ENCODE measurements at places on chromosomes 7 and 10.

DNA sequence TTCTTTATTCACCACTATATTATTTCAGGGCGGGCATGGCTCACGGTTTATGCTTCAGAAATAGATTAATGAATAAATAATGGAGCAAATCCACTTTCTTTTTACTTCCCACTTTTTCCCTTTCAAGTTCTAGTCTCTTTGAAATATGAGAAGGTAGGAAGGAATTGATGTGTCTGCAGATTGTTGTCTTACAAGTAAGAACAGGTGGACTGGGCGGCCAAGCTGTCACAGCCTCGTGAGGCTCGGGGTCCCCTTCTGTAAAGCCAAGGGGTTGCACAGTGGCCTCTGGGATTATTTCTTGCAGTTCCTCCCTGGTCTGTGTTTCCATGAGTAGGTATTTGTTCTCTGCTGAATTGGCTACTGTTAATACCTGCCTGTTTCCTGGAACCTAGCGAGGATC, 11.2 kb downstream of the VWA2 start:
- no peak for DNase-seq

DNA sequence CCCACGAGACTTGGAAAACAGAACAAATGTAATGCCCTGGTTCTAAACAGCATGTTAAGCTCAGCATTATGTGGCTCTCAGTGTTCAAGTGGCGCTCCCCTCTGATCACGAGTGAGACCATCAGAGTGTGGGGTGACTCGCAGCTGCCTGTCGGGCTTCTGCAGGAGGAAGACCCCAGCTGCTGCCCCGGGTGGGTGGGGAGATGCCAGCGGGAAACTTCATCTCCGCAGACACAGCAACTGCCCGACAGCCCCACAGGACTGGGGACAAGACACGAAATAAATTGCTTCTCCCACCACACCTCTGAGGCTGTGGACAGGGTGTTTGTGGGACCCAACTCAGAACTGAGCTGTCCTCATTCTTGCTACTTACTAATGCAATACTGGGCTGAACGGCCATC, 126.3 kb upstream of the KIF5B start:
- DNase-seq: no peak

DNA sequence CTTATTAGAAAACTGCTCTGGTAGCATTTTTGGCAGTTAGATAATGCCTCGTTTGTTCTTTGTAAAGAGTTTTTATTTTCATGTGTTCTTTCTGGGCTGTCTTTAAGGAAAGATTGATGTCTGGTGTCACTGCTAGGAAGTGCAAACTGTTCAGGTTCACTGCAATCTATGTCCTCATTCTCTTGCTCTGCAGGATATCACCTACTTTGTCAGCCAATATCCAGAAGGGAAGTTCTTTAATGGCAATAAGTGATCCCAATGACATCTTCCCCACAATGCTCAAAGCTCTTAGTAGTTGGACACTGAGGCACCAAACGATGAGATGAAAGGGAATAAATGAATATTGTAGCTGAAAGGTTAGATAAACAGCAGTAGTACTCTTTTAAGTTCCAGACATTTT, 115.1 kb downstream of the AGMO start:
- no peak for DNase-seq

DNA sequence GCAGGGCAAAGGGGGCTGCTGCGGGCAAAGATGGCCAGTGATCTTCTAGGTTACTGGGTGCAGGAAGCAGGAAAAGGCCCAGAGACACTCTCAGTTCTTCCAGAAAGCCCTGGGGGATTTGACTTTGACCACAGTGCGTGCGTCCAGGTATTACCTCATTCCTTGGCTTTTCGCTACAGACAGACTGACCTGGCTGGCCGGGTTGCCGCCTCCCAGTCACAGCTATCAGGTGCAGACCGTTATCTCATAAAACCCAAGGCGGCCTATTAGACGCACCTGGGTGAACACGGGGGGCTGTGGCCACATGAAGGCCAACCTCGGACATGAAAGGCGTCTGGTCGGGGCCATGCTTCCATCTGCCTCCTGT, 80.3 kb downstream of the FOXL3 start:
- DNase-seq: no peak

DNA sequence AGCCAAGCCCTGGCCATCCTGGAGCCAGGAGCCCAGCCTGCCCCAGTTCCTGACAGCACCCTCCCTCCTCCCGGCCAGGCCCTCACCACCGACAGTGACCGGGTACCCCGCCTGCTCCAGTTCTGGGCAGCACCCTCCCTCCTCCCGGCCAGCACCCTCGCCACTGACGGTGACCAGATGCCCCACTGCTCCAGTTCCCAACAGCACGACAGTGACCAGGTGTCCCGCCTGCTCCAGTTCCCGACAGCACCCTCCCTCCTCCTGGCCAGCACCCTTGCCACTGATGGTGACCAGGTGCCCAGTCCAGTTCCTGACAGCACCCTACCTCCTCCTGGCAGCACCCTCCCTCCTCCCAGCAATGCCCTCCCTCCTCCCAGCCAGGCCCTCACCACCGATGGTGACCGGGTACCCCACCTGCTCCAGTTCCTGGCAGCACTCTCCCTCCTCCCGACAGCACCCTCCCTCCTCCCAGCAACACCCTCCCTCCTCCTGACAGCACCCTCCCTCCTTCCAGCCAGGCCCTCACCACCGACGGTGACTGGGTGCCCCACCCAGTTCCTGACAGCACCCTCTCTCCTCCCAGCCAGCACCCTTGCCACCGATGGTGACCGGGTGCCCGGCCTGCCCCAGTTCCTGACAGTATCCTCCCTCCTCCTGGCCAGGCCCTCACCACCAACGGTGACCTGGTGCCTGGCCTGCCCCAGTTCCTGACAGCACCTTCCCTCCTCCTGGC, 40.3 kb downstream of the VIPR2 start:
- no peak for DNase-seq

GRCh38 chr10:3057946-3058345, 9.4 kb upstream of the PFKP start:
- DNase-seq: no peak

DNA sequence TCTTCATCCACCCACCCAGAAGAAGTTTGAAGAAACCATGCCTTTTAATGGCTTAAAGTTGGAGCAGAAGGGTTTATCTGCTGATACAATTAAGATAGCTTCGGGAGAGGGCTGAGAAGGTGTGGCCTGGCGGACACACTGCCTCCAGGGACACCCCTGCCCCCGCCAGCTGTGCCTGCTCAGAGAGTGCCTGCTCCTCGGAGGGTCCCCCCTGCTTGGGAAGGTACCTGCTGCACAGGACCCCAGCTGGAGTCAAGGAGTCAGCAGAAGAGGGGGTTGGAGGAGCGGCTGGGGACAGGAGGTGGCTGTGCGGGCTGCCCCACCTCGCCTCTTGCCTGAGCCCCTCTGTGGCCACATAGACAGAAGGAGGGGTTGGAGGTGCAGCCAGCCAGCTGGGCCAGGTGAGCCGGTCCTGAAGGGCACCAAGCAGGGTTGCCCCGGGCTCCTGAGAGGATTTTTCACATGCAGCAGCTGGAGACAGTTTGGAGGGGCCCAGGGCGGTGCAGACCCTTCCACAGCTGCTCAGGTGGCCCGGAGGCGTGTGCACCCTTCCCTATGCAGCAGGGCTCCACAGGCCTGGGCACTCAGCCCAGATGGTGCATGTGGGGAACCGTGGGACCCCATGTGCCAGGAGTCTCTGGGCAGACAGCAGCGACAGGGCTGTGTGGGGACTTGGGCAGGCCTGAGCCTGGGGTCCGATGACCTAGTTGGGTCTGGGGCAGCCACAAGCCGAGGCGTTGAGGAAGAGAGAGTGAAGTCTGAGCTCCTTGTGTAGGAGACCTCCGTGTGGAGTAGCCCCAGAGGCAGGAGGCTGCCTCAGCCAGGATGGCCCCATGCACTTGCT, 118.9 kb downstream of the INPP5A start:
- no peak for DNase-seq

GRCh38 chr10:80539421-80540031, 1.8 kb downstream of the SH2D4B start:
- DNase-seq: no peak

DNA sequence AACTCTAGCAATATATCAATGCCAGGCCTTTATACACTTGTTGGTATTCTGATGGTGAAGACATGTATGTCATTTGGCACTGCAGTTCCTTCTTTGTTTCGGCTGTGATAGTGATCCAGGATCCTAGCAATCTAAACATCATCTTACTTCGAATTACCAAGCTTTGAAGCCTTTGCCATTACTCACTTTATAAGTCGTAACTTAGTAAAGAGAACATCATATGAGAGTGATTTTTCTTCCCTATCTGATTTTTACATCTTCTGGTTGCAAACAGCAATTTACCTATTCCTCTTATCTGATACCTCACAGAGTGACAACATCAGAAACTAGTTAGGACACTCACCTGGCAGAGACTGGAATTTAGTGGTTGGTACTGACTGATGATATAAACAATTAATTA, 7.6 kb upstream of the BPGM start:
- DNase-seq: no peak

GRCh38 chr10:133295426-133296320, 13.0 kb downstream of the TUBGCP2 start:
- no peak for DNase-seq

DNA sequence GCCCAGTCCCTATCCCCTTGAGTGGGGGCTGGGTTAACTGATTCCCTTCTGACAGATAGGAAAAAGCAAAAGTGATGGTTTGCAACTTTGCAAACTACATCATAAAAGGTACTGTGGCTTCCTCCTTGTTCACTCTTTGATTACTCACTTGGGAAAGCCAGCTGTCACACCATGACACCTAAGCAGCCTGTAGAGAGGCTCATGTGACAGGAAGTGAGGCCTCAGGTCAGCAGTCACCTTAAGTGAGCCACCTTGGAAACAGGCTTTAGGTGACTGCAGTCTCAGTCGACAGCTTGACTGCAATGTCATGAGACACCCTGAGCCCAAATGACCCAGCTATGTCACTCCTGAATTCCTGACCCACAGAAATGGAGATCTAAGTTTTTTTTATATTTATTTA, 4.3 kb upstream of the CHCHD2 start:
- DNase-seq: no peak

DNA sequence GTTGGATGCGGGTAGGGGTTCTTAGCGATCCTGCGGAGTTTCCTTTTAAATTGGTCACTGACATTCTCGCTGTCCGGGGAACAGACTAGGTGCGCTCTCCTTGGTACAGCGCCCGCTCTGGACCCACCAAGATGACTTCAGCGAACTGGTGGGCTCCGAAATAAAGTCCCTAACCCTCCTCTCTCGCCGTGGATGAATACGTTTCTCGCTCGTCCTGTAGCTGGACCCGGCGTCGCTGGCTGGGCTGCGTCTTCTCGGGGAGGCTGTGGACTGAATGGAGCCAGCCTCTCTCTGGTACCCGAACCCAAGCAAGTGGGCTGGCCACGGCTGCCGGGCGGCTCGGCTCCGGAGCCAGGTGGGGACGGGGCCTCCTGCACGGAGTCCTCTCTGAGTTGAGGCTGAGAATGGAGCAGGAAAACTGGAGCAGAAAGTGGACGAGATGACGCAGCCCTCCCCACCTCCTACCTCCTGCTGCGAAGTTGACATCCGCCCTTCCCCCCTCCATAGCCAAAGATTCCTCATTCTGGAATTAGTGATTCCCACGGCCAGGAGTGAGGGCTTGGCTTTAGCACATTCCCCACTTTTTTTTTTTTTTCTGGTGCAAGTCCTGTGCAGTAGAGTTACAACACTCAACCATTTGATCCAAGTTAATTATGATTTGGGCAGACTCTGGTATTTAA, 1.5 kb downstream of the UNC5B start:
- DNase-seq: no peak

- DNase-seq: no peak
Observed at GRCh38 chr7:110017405-110017804, 1073.5 kb upstream of the LRRN3 start.

- DNase-seq: no peak
Observed at GRCh38 chr10:64682043-64682442, 1160.8 kb downstream of the REEP3 start.

- no peak for DNase-seq
Observed at GRCh38 chr7:152025937-152026890, 740 bp downstream of the GALNT11 start.

GRCh38 chr10:87618566-87619423, 40.9 kb upstream of the PAPSS2 start:
- DNase-seq: no peak

GRCh38 chr10:91163269-91163868, 57.1 kb upstream of the PCGF5 start:
- DNase-seq: peak; percentile 62

DNA sequence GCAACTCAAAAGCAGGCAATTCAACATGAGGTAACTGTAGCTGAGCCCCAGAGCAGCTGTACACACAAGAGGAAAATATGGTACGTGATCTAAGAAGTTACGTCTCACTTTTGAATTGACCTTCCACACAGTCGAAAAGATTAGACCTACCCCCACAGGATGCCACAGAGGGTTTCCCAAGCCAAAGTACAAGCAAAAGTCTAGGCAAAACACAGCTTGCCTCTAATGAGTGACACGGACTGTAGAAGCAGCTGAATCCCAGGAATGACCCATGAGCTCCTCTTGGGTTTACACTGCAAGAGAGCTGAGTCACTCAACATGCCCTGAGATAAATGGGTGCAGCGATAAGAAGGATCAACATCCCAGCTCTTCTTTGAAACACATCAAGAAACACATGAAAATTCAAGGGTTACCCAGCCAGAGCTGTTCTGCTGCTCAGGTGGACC, 9.8 kb downstream of the CREB3L2 start:
- DNase-seq: no peak

DNA sequence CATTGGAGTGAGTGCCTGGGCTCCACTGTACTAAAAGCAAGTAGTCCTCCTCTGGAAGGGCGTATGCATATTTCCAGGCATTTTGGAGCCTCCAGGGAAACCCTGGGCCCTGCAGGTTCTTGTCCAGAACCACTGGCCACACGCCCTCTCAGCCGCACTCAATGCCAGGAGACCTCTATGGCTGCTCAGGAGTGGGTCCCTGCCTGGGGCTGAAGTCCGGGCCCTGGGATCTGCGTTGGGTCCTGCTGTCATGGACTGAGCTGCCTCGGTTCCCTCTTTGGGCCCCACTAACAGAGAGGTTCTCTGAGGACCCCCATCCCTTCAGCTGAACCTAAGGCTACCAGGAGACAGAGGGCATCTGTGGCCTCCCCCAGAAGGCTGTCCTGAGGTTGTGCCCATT, 58.3 kb downstream of the GRK5 start:
- DNase-seq: no peak

DNA sequence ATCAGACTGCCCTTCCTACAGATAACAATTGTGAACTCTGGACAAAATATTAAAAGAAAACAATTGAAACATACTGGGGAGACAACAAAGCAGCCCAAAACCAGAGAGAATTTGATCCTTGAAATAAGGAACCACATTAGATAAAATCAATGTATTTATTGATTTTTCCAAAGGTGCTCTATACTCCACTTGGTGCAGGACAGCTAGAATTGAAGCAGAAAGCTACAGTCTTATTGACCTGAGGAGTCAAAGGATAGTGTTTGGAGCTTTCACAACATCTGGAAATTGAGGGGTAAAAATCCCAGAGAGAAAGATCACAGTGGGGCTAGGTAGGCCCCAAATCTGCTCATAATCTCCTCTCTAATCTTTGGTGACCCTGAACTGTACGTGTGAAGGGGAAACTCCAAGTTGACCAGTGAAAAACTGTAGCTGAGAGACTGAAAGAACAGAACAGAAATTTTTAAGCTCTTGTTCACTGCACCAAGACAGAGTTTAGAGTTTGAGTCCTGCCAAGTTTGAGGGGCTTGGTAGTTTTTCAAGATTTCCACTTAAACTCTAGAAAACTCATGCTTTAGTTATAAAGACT, 70.2 kb downstream of the SAMD9 start:
- DNase-seq: no peak
